ENCODE measurements at places on chromosomes 11 and 22.
A peak's percentile ranks its signal among the peaks of the same experiment; 100 is the strongest.

GRCh38 chr11:123159183-123159857 lies 35.7 kb downstream of the CLMP start:
- DNase-seq = no peak

- DNase-seq = no peak
Measured at GRCh38 chr11:66189031-66189745, 79.3 kb upstream of the RAB1B start.

DNA sequence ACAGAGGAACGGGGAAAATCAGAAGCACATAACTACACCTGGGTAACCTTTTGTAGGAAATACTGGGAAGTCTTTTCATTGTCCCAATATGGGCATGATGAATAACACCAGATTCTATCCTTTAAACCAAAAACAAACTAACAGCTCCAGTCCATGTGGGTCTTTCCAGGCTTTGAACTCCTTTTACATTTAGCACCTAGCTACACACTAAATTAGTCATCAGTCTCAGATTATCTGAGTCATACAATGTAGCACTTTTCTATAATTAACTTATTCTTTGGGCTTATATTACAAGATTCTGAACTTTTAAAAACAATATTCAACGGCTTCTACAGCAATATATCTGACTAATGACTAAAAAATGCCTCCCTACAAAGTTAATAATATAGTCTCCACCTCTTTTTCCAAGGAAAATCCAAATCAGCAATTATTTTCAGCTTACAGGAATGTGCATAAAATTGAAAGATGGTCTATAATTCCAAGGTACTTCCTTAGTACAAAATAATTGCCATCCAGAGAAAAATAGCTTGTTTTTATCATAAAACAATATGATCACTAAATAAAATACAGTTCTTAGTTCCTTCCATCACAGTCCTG lies 26.3 kb downstream of the STK33 start:
- DNase-seq = no peak

DNA sequence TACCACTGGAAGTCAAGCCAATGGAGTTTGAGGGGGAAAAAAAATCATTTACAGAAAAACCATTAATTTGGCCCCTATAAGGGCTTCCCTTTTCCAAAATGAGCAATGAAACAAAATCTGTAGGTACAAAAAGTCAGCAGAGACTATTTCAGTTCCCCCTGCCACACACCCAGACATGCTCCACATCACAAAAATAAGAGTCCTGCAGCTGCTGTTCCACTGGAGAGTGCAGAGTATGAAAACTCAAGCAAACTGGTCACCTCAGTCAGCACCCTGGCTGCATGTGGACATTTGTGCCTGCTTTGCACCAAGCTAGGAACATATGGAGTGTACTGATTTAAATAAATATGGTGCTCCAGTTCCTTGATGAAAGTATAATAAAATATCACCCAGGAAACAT lies 15.1 kb downstream of the POU2AF1 start:
- DNase-seq = no peak

GRCh38 chr11:11798586-11799438 lies 43.0 kb upstream of the USP47 start:
- peak; percentile 83 for DNase-seq

DNA sequence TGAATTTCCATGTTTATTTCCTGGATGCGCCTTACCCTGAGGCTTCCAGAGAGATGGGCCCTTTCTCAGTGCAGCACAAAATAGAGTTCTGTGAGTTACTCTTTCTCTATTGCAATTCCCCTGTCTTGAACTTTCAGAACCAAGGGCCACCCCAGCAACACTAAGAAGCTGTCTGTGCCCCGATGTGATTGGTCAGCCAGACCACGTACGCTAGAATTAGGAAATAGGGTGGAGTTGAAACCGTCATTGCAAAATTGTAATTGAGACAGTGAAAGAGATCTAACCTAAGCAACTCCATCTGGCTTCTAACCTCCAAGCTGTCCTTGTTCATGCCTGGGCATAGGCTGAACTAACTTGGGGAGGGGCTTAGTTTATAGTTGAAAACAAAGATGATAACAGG lies 981.3 kb downstream of the OPCML start:
- no peak for DNase-seq

DNA sequence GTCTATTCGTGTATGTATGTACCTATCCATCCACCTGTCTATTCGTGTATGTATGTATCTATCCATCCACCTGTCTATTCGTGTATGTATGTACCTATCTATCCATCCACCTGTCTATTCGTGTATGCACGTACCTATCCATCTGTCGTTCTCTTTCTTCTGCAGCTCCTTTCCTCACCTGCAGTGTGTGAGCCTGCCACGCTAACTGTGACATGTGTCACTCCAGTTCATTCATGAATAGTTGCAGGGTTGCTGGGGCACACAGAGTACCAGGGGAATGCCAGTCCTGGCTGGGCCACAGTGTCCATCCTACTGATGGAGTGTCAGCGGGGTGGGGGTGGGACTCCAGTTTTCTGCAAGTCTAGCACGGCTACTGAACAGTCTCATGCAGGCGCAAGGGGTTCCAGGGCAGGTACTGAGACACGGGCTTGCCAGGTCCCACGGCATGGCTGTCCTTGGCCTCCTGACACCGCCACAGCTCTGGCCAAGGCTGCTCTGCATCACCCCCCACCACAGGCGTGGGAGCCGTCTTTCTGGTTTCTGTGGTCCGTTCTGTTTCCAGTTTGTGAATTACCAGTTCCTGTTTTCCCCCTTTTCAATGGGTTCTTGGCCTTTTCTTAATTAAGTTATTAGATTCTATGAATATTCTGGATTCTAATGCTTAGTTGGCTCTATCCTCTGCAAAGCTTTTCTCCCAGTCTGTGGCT lies 88.8 kb upstream of the CLDN5 start:
- no peak for DNase-seq

DNA sequence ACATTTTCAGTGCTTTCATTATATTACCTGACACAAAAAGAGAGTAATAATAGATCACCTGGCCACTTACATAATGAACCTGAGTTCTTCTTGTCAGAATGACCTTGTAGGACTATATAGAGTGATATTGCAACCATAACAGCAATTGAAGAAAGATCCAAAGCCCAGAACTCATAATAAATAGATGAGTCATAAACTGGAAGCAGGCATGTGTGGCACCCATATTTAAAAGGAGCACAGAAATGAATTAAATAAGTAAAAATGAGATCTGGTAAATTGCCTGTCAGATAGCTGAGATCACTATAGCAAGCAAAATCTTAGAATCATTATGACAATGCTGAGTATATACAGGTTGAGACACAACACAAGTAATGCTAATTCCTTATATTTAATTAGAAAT lies 331.8 kb downstream of the AASDHPPT start:
- DNase-seq = no peak

DNA sequence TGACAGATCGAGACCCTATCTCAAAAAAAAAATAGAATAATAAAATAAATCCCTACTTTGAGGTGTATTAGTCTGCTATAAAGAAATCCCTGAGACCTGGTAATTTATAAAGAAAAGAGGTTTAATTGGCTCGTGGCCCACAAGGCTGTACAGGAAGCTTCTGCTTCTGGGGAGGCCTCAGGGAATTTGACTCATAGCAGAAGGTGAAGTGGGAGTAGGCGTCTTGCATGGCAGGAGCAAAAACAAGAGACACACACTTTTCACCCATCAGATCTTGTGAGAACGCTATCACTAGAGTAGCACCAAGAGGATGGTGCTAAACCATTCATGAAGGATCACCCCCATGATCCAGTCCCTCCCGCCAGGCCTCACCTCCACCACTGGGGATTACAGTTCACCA lies 29.2 kb downstream of the CDPF1 start:
- DNase-seq = no peak

DNA sequence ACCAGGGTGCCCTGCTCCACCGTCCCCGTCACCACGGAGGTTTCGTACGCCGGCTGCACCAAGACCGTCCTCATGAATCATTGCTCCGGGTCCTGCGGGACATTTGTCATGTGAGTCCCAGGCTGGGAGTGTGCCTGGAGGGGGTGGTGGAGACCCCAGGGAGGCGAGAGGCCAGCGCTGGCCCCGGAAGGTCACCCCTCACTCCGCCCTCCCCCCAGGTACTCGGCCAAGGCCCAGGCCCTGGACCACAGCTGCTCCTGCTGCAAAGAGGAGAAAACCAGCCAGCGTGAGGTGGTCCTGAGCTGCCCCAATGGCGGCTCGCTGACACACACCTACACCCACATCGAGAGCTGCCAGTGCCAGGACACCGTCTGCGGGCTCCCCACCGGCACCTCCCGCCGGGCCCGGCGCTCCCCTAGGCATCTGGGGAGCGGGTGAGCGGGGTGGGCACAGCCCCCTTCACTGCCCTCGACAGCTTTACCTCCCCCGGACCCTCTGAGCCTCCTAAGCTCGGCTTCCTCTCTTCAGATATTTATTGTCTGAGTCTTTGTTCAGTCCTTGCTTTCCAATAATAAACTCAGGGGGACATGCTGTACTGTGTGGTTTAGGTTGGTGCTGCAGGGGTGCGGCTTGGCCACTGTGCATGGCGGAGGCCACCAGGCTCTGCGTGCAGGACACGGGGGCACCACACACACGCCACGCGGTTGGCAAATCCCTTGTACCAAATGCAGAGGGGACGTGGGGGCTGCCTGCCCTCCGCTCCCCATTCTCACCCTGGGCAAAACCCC lies 35.4 kb downstream of the MUC2 start:
- no peak for DNase-seq

DNA sequence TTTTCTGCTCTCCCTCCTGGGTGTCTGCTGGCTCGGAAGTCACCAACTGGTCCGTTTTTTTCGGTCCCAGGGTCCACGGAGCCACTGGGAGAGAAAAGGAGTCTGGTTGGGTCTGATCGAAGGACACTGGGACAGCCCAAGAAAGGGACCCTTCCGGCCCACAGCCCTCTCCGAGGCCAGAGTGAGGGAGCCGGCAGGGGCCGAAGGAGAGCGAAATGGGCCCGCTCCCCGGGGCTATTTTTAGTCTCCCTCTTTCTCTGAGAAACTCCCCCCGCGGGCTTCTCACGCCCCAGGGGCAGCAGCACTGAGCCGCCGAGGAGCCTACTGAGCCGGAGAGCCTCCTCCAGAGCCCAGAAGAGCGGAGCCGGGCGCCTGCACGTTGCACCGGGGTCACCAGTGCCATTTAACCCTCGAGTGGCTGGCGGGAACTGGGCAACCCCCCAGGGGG lies 1.9 kb downstream of the ESAM start:
- no peak for DNase-seq

DNA sequence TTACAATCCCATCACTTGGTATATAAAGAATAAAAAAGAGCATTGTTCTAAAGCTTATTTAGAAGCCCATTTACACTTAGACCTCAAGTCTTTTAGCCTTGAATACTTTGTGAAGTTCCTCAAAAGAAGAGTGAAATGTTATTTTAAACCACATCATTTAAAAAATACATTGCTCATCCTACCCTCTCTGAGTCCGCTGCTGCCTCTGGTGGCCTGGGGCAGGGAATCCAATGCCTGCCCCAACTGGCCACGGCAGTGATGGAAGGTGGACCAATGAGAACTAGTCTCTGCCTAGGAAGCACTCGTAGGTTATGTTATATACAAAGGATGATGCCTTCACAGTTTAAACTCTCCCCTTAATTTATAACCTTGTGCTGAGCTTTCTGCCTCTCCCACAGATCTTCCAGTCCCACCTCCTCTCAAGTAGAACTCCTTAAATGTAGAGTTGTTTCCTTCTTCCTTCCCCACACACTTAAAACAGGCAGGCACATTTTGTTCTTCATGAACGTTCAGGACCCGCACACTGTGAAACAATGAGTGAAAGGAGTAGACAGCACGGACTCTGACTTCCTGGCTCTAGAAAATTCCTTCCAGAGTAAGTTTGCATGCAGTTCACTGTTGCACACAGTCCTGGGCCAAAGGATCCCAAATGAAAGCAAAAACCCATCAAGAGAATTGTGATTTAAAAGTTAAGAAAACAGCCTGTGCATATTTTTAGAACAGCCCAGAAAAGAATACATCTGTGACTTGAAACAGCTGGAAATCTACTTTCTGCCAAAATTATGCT lies 167.8 kb downstream of the RRAS2 start:
- DNase-seq = no peak

DNA sequence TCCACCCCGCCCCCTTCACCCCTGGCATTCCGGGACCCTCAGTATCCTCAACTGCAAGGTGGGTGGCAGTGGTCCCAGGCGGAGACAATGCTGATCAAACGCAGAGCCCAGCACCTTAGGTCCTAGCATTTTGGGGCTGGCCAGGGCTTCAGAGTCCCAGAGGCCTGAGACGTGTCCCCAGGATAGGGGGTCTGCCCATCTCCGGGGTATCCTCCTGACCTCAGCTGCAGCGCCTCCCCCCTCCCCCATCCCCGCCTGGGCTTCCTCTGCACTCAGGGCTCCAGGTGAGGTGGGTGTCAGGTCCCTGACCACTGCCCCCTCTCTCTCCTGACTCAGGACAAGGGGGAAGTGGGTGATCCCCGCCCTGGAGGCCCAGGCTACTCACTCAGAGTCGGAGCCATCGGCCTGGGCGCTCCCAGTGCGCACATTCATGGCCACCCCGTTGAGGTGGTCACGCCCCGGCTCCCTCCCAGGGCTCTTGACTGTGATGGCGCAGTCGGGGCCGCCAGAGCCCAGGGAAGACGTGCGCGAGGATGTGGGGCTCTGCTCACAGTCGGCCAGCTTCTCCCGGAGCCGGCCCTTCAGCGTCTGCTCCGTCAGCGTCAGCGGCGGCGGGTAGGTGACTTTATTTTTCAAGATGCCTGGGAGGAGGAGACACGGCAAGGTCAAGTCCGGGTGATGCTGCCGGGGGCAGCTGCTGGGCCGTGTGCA lies 28.3 kb downstream of the TRMU start:
- DNase-seq = no peak

DNA sequence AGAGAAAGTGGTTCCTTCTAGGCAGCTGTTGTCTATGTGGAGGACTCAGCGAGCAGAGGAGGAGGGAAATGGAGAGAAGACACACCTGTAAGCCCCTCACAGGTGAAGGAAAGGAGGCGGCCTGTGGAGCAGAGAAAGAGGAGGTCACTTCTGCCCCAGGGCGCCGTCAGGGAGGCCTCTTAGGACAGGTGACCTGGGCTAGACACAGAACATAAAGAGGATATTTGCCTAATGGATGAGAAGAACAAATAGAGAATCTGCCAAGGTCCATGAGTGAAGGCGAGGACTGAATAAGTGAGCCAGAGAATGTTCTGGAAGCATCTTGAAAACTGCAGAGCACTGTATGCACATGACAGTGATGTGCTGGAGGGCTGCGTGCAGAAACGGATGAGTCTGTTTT lies 2.2 kb upstream of the SCUBE1 start:
- DNase-seq = no peak

DNA sequence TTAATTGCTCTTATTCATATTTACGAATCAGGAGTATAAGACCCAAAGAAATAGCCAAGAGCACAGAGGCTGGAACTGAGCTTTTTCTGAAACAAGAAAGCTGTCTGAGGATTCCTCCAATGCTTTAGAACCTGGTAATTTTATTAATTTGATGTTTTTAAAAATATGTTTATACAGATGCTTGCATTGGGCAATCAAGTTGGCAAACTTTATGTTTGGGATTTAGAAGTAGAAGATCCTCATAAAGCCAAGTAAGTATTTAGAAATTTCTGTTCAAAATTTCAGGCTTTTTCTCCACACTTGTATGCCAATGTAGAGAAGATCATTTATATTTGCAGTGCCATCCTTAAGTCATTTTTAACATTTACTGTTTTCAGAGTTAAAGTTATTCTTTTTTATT lies 24.3 kb upstream of the HIKESHI start:
- DNase-seq = no peak

GRCh38 chr11:95134491-95134890 lies 44.8 kb downstream of the ENDOD1 start:
- no peak for DNase-seq

Measured in CD4-positive, alpha-beta T cell treated with Interleukin-2 at 100 ng/mL for 4 hours (primary cell).